Neural crest cell (in vitro differentiated cells): ENCODE measurements at places on chromosomes 12 and 14.

DNA sequence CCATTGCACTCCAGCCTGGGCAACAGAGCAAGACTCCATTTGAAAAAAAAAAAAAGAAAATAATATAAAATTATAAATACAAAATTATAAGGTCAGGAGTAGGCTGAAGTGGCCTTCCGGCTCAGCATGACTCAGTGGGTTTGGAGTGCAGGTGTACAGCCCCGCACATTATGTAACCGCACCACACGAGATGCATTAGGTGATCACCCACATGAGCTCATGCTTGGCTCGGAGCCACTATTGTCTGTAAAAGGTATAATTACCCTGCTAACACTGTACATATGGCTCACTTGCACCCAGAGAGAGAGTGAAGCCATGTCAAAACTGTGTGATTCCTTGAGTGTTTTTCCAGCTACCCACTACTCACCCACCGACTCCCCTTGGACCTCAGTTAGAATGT, 557.0 kb downstream of the SLC6A15 start:
- DNase-seq: no peak

GRCh38 chr12:25106818-25107217, 88.1 kb downstream of the DNAI7 start:
- DNase-seq: no peak

- no peak for DNase-seq
Measured at GRCh38 chr12:57173683-57174082, 26.3 kb upstream of the LRP1-AS start.

DNA sequence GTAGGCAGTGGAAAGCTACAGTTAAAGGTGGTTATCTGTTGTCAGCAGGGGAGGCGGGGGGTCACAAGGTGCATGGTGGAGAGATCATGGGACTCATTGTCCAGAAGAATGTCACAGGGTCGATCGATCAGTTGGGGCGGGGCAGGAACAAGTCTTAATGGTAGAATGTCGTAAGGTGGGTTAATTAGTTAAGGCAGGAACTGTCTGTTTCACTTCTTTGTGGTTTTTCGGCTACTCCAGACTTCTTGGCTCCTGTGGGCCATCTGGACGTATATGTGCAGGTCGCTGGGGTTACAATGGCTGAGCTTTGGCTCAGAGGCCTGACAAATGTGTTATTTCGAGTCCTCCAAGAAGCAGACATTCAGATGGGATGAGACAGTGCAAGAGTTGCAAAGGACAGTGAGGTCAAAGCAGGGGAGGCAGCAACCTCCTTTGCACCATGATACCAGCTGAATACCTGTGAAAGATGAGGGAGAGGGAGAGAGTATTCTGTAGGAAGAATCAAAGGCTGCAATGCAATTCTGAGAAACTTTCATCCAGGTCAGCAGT, 246.9 kb upstream of the TMEM132C start:
- DNase-seq: no peak

- no peak for DNase-seq
Measured at GRCh38 chr12:124792961-124793441, 70.7 kb downstream of the SCARB1 start.

- no peak for DNase-seq
Measured at GRCh38 chr12:65590318-65590717, 234.0 kb upstream of the HMGA2 start.
